Stimulated activated CD8-positive, alpha-beta memory T cell treated with anti-CD3 and anti-CD28 coated beads, Interleukin-15, amount 100 ng/mL, for 4 hours (primary cell): ENCODE measurements at places on chromosomes 4 and X.

- DNase-seq: no peak
Observed at GRCh38 chr4:120009731-120010130, 56.9 kb downstream of the MAD2L1 start.

- no peak for DNase-seq
Observed at GRCh38 chr4:38687571-38688011, 23.6 kb downstream of the KLF3 start.

DNA sequence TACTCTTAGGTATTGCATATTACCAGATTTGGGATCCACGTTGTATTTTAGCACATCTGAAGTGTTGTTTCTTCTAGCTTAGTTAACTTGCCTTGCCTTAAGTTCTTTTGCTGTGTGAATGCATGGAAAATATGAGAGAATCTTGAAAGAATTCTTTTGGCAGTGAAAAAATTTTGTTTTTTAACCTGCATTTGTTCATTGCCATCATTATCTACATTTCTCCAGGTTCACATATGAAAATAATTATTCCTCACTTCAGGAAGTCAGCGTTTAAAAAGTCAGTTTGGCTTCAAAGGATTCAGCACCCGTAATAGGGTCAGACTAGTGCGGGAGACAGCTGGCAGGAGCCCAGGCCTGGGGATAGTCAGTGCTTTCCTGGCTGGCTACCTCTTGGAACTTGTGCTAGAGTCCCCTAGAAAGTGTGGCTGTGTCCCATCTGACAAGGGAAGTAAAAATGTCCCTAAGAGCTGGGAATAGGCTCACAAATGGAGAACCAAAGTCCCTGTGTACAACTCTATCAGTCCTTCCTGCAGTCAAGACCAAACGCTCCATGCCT, 251.9 kb upstream of the KLF3 start:
- no peak for DNase-seq

DNA sequence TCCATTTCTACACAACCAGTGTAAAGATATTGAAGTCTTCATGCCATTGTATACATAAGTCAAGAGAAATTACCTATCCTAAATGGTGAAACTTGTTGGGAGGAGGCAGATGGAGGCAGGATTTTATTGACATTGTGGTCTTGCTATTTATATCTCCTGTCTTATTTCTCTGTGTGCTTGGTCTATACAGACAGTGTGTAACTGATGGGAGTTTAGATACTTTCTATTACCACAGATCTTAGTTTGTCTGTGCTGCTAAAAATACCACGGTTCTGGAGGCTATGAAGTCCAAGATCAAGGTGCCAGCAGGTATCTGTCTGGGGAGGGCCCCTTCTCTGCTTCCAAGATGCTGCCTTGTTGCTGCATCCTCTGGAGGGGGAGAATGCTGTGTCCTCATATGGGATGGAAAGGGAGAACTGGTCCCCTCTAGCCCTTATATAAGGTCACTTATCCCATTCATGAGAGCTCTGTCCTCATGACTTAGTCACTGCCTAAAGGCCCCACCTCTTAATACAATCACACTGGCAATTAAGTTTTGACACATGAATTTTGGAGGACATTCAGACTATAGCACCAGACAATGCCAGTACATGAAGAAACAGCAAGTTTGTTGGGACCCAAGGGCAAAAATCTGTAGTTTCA, 62.4 kb downstream of the SYNPO2 start:
- DNase-seq: no peak

DNA sequence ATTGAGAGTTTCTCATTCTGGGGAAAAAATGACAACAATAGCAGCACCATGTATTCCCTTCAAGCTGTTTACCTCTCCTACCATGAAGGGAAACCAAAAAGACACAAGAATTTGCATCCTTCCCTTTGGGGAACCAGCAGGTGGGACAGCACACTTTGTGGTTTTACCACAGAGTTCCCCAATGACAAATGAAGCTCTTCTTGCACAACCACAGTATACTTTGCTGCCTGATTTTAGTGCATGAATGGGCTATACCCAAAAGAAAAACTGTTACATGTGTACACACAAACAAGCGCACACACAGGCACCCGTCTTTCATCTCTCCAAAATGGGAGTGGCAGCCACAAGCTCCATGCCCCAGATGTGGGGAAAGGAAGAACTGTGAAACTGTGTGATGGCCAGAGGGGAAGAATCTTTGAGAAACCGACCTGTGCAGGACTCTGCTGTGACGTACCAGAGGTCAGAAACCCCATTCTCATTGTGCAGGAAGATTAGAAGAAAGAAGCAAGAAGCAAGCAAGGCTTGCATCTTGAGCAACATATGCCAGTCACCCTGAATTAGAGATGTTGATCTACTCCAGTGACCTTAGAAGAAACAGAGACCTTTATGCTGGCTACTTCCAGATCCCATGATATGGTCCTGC, 2.7 kb upstream of the MAML3 start:
- no peak for DNase-seq

DNA sequence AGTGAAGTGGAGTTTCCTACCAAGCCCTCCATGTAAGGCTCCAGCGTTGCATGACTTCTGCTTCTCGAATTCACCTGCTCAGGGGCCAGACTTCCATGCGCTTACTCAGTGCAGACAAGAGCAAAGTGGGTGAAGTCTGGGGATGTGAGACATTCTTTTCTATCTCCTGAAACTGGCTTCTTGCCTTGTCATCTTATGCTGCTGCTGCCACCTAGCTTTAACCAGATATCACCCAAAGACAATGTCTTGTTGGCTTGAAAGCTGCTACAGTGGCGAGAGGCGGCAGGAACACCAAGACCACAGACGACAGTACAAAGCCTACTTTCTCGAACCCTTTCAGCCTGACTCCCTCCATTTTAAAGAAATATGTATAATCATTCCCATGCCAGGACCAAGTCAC, 103.6 kb upstream of the ADGRG2 start:
- DNase-seq: no peak

GRCh38 chrX:26789751-26790150, 573.8 kb downstream of the MAGEB5 start:
- DNase-seq: no peak

GRCh38 chr4:40256329-40256728, 59.5 kb downstream of the RHOH start:
- DNase-seq: no peak
